Fibroblast of skin of left biceps (primary cell): ENCODE measurements at places on chromosomes 3 and 15.

- no peak for DNase-seq
Observed at GRCh38 chr15:34757262-34757661, 2.5 kb upstream of the GJD2 start.

DNA sequence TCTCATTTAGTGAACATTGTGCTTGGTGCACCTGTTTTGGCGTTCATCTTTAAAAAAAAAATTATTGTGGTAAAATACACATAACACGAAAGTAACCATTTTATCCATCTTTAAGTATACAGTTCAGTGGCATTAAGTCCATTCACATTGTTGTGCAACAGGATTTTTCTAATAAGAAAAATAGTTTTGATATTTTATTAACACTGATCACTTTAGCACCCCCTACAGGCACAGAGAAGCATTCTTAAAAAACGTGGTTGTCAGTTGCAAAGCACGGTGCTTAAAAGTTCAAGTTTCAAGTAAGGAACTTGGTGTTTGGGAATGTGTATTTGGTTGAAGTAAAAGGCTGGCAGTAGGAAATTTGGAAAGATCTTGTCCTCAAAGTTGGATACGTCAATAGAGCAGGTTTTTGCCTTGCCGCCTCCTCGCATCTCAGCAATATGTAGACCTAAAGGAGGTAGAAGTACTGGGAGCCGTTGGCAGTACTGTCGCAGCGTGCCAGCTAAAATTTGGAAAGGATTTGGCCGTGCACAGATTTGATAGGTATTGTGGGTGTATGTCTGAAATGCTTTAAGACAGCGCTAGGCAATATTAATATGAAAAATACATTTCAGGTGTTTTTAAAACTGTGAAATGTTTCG lies 110.4 kb downstream of the LRRC28 start:
- DNase-seq, result no peak

GRCh38 chr3:43686700-43687498 lies 3.8 kb upstream of the ABHD5 start:
- no peak for DNase-seq

DNA sequence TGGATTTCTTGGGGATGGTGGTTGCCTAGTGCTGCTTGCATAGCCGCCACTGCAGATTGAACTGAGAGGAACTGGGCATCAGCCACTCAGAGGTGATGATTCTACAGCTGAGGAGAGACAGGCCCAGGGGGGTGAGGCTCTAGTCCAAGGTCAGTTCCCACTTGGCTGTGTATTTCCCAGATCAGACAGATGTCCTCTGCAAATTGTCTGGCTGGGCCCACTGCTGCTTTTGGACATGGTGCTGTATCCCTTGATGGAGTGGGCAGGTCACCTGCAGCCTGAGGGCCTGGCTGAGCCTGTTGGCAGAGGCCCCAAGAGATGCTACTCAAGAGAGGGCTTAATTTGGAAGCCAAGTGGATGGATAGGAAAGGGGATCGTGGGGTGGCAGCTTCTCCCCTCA lies 124.5 kb upstream of the CTDSPL start:
- no peak for DNase-seq

DNA sequence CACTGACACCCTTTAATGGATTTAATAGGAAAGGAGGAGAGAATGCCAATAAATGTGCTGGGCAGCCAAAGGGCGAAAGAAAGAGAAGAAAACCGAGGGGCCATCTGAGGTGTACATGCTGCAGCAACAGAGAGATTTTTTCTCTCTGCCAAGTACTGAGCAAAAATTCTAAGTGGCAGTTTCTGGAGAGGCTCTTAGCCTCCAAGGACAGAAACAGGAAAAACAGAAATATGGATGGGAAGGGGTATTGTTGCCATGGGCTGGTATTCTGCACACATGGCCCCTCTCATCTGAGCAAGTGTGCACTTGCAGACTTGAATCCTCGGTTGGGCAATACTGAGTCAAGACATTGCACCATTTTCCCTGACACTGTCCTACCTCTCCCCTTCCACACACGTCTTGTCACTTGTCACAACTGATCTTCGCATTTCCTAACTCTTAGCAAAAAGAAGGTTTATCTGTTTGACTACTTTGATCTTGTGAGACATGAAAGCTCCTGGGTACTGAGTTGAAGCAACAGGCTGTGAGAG lies 73.9 kb downstream of the PRICKLE2 start:
- no peak for DNase-seq

- no peak for DNase-seq
Observed at GRCh38 chr3:183587336-183587735, 31.8 kb upstream of the KLHL6 start.

- DNase-seq, result no peak
Observed at GRCh38 chr3:112456147-112456546, 43.1 kb downstream of the BTLA start.

GRCh38 chr3:12149029-12149428 lies 9.7 kb downstream of the TIMP4 start:
- DNase-seq, result no peak
